ENCODE measurements at places on chromosomes 12 and 14. TPM values are rescaled to one million over a fixed set of nuclear protein-coding genes. Genes with fewer than 3 reads are reported as not detected.

ZNF219 gene
- total RNA-seq, result 28.5 TPM

NPC2 gene
- 244 TPM for total RNA-seq

P2RX7 gene
- not detected for total RNA-seq

CYP46A1 gene
- total RNA-seq, result 0.11 TPM

INHBE gene
- total RNA-seq, result 0.04 TPM

ADAMTS20 gene
- not detected for total RNA-seq

PROX2 gene
- not detected for total RNA-seq

CISTR gene
- total RNA-seq, result not detected

LRIG3 gene
- total RNA-seq, result 4.8 TPM

SELPLG gene
- total RNA-seq, result 0.99 TPM

LGR5 gene
- not detected for total RNA-seq

KRT5 gene
- 1.5 TPM for total RNA-seq

NTS gene
- 63.5 TPM for total RNA-seq

SLC5A8 gene
- total RNA-seq, result not detected

IFNG-AS1 gene
- not detected for total RNA-seq

USP44 gene
- 0.09 TPM for total RNA-seq

STYK1 gene
- total RNA-seq, result 0.11 TPM

ADAM21 gene
- total RNA-seq, result 0.08 TPM

PSME2 gene
- 137 TPM for total RNA-seq

RHOJ gene
- not detected for total RNA-seq

PTGDR gene
- not detected for total RNA-seq

CLEC2D gene
- total RNA-seq, result 0.32 TPM

COQ10A gene
- total RNA-seq, result 12.6 TPM

KRT72 gene
- not detected for total RNA-seq

SLC10A1 gene
- not detected for total RNA-seq

DHH gene
- not detected for total RNA-seq

SERPINA3 gene
- 12.6 TPM for total RNA-seq

IGF1 gene
- not detected for total RNA-seq

CORO1C gene
- total RNA-seq, result 190 TPM

TAS2R46 gene
- not detected for total RNA-seq

P2RX2 gene
- not detected for total RNA-seq

KRT7 gene
- 4,985 TPM for total RNA-seq

GPR68 gene
- total RNA-seq, result 0.24 TPM

NINJ2 gene
- 0.53 TPM for total RNA-seq

RNF212B gene
- total RNA-seq, result not detected

JPH4 gene
- total RNA-seq, result 0.07 TPM

INSM2 gene
- 0.04 TPM for total RNA-seq

FAM161B gene
- total RNA-seq, result 1.8 TPM

B4GALNT1 gene
- 45.0 TPM for total RNA-seq

VRTN gene
- not detected for total RNA-seq

AKAP5 gene
- 0.41 TPM for total RNA-seq

GDF3 gene
- not detected for total RNA-seq

DBX2 gene
- total RNA-seq, result not detected

GALC gene
- total RNA-seq, result 9.9 TPM

ARHGAP9 gene
- 0.69 TPM for total RNA-seq

OS9 gene
- total RNA-seq, result 114 TPM

IL23A gene
- 0.40 TPM for total RNA-seq

GPR162 gene
- total RNA-seq, result 0.64 TPM

KRT71 gene
- not detected for total RNA-seq
